Activated CD4-positive, alpha-beta T cell treated with anti-CD3 and anti-CD28 coated beads for 4 hours (primary cell): ENCODE measurements at places on chromosomes 6 and 20.

DNA sequence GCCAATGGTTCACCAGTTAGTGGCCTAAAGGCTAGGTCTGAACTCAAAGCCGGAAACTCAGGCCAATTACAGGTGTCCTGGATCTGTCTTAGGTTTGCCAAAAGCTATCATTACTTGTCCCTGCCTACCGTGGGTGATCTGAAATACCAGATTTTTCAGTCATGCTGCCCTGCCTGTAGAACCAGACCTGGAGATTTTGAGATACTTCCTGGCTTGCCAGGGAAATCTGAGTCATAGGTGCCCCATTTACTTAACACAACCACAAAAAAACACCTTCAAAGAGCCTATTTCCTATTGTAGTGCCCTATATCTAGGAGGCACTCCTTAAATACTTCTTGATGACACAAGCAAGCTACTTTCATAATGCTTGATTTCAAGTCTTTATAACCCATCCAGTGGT, 13.9 kb upstream of the RANBP9 start:
- peak; percentile 57 for DNase-seq

DNA sequence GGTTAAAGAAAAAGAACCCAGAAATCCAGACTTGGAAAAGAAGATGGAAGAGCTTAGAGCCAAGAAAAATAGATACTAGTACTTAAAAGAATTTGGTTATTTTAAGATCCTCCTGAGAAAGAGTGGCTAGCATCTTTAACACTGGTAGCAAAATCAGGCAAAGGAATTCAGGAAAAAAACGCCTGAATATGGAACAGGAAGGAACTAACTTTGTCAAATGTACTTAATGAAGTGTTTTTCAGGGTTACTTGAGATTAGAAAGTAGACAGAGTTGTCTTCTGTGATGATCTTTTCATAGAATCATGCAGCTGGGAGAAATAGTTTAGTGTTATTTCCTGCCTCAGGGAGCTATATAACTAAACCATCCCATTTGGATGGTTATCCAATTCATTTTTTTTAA, 50.8 kb upstream of the SASH1 start:
- DNase-seq = no peak

DNA sequence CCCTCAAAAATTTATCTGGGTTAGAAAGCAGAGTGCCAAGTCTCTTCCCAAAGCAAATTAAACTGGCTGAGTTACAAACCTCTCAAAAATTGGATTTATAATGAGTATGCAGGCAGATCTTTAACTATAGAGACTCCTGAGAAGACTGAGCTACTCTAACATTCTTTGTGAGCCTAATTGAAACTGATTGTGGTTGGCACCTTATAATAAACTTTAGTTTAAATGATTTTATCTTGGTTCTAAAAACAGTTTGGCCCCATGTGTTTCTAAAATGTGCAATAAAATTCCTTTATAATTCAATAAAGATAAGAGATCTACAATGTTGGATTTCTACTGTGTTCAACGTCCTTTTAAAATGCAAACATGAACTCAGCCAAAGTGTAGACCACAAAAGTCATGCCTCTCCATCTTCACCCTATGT, 480.2 kb upstream of the RNF217 start:
- no peak for DNase-seq

GRCh38 chr6:1049900-1050299, 262.0 kb upstream of the FOXQ1 start:
- no peak for DNase-seq

- DNase-seq = no peak
These were observed 507.2 kb upstream of the CHD6 start for GRCh38 chr20:42125426-42125825.

DNA sequence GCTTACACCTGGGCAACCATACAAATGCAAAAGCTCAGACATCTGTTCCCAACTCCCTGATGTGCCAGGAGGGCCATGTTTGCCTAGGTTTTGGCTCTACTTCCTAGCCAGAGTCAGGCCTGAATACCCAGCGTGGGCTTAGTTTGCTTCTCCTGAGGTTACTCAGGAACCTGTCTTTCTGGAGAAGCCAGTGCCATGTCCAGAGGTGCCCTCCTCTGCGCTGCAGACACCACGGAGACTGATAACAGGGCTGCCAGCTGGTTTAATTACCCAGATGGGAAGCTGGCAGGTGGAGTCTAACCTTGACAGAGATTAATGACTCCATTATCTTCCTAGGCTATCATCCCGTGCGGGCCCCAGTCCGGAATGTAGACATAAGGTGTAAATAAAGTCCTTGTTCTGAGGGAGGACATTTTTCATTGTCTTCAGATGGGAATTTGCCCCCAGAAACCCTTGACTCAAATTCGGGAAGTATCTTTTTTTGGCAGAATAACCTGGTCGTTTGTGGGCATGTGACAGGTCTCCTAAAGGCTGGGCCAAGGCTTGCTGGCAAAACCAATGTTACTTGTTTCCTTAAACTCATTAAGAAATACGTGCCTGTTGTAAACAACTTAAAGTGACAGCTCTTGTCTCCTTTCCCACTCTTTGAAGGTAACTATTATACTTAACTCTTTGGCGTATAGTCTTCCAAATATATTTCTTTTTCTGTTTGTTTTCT, 29.2 kb upstream of the ZNFX1 start:
- DNase-seq = no peak

GRCh38 chr20:60313191-60313590, 355.0 kb downstream of the CDH26 start:
- no peak for DNase-seq

- no peak for DNase-seq
These were observed 6.5 kb downstream of the PHIP start for GRCh38 chr6:79071547-79071946.

- no peak for DNase-seq
These were observed 19.7 kb downstream of the RBL1 start for GRCh38 chr20:37075932-37076685.

- peak; percentile 59 for DNase-seq
These were observed 31.7 kb downstream of the SAMHD1 start for GRCh38 chr20:36919715-36920333.

GRCh38 chr6:72650081-72650745, 28.3 kb downstream of the KCNQ5 start:
- DNase-seq = no peak

DNA sequence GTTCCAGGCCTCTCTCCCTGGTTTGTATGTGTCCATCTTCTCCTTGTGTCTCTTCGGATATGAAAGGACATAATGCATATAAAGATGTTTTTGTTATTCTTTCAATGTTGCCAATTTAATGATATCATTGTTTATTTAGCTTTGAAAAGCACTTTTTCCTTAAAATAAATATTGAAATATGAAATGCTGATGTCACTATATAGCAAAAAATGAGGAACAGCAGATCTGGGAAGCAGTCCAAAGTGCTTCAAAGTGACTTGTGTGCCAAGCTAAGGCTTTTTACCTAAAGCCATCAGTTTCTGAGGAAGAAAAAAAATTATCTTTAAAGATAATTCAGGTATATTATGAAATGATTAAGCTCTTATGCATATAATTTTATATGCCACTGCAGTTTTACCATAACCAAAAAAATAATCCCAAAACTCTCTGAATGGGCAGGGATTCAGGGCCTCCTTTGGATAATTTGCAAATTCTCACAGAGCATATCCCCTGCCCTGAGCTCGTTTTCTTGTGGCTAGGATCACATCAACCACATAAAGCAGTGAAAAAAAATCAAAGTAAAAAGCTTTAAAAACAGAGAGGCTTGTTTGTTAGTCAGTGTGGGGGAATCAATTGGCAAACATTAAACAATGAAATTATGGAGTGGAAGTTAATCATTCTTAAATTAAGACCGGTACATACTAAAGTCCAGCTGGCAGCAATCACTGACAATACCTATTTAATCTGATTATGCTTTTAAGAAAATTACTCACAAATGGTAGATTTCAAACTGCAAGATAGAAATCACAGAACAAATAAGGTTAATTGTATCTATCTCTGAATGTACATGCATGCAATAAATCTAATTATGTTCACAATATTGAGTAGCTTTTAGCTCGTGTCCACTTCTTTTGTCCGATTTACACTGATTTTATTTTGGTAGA, 1027.9 kb upstream of the ADGRB3 start:
- DNase-seq = no peak

- DNase-seq = no peak
These were observed 115.1 kb upstream of the ARID1B start for GRCh38 chr6:156662025-156662445.

GRCh38 chr6:151716526-151716932, 91.0 kb upstream of the ESR1 start:
- DNase-seq = peak; percentile 3

- DNase-seq = peak; percentile 89
These were observed at the start of gene CENPB for GRCh38 chr20:3786665-3787323. TSS of gene CENPB (minus strand) at chr20:3786740. CDS start at chr20:3786483, 257 bp downstream.

GRCh38 chr6:18383441-18383840, 3.7 kb upstream of the RNF144B start:
- DNase-seq = no peak

GRCh38 chr20:51889466-51889865, 87.1 kb upstream of the SALL4 start:
- DNase-seq = no peak

DNA sequence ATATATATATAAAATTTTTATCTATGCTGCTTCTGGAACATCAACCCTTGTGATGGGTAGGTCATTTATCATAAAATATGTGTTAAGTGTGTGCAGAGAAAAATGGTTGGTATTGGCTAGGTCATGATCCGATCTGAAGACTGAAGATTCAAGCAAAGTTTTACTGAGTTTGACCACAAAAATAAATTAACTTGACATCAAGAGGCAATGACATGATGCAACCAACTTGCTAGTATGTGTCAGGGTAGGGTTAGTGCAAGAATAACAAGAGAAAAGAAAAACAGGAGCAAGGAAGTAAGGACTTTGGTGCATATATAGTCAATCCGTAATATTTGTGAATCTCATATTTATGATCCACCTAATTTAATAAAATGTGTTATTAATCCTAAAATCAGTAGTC, 1202.0 kb upstream of the ADGRB3 start:
- no peak for DNase-seq

DNA sequence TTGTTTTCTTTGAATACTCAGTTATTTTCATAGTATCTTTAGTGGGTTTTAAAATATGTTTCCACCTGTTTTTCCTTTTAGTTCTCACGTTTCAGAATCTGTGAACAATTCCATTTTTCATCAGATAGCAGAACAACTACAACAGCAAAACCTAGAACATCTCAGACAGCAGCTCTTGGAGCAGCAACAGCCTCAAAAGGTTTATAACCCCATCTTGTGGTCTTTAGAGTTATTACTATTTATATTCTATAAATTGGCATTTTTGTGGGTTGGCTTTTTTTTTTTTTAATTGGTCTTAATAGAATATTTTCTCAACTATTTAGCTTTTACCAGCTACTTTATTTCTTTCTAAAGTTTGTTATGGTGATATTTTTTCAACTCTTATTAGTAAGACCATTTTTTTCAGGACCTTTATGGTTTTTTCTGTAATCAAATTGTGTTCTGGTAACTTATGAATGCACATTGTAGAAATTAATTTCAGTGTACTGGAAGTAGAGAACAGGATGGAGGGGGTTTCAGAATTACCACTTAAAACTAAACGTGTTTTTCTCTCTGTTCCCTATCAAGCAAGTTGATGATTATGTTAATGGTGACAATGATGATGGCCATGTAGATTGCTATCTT, 72.2 kb downstream of the SCAF8 start:
- no peak for DNase-seq

- DNase-seq = no peak
These were observed 42.4 kb downstream of the HAO1 start for GRCh38 chr20:7897781-7898364.

GRCh38 chr6:156310701-156311100, 466.5 kb upstream of the ARID1B start:
- DNase-seq = no peak

DNA sequence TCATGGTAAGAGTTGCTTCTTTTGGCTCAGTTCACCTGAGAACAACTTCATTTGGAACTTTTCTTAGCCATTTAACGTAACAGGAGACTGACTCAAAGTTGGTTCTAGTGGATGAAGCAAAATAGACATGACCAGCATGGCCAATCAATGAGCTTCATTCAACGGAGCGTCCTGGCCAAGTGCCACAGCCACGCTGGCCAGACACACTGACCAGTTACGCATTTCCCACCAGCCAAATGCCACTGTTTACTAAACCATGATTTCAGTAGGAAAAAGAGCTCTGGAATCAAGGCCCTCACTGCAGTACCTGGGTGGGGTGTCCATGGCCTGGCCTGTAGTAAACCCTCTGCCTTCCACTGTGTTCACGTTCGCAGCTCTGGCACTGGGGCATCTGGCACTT, 80.4 kb downstream of the POPDC3 start:
- DNase-seq = no peak

GRCh38 chr6:43876602-43877001, 106.6 kb downstream of the VEGFA start:
- DNase-seq = no peak

GRCh38 chr6:162699961-162700360, 27.6 kb downstream of the PRKN start:
- DNase-seq = no peak

DNA sequence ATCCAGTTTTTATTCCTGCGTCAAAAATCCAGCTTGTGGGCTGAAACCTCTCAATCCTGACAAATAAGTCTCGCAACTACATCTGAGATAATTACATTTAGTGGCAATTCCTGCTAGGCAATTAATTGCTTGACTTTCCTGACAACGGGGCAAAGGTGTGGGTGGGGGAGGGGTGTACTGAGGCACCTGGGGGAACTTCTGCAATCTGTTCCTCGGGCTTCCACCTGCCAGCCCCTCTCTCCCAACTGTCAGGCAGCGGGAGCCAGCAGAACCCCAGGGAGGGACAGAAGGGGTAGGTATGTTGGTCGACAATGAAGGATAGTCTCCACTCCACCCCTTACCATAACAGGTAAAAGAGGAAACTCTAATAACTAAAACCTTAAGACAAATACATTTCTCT, 6.8 kb downstream of the C6orf52 start:
- no peak for DNase-seq

DNA sequence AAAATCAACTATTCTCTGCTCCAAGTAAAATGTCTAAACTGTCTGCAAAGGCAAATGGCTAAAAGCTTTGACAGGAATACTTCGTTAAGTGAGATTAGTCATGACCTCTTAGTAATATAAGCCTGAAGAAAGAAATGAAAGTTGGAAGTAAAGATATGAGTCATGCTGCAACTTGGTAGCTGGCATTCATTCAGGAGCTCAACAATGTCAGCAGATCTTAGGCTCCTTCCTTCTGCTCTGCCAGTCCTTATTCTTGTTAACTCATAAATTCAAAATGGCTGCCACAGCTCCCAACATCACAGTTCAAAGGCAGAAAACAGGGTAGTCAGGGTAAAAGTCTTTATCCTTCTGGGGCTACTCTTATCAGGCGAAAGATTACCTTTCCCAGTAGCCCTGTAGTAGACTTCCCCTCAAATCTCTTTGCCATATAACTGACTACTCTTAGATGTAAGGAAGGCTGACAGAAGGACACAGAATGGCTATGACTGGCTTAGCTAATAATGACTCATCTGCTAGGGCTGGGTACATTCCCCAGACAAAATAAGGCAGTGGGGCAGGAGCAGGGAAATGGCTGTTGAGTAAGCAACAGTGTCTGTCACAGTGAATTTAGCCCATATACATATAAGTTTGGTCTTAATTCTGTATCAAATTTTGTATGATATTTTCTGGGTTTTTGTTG, 24.4 kb upstream of the C6orf62 start:
- peak; percentile 4 for DNase-seq

- DNase-seq = no peak
These were observed 191.4 kb downstream of the REV3L start for GRCh38 chr6:111291336-111292259.

- DNase-seq = no peak
These were observed 2.5 kb downstream of the RIPOR2 start for GRCh38 chr6:24933266-24933665.
